Esophagus squamous epithelium (tissue), 5 donors: ENCODE measurements at places on chromosomes 7 and 10. TPM values are rescaled to one million over a fixed set of nuclear protein-coding genes. Genes with fewer than 3 reads are reported as not detected.

- no peak overlapping the region for H3K4me3 ChIP-seq
- no peaks in the 10 kb centered on the region for H3K36me3 ChIP-seq
Measured at GRCh38 chr7:15197042-15197977, 294.8 kb upstream of the DGKB start.

DNA sequence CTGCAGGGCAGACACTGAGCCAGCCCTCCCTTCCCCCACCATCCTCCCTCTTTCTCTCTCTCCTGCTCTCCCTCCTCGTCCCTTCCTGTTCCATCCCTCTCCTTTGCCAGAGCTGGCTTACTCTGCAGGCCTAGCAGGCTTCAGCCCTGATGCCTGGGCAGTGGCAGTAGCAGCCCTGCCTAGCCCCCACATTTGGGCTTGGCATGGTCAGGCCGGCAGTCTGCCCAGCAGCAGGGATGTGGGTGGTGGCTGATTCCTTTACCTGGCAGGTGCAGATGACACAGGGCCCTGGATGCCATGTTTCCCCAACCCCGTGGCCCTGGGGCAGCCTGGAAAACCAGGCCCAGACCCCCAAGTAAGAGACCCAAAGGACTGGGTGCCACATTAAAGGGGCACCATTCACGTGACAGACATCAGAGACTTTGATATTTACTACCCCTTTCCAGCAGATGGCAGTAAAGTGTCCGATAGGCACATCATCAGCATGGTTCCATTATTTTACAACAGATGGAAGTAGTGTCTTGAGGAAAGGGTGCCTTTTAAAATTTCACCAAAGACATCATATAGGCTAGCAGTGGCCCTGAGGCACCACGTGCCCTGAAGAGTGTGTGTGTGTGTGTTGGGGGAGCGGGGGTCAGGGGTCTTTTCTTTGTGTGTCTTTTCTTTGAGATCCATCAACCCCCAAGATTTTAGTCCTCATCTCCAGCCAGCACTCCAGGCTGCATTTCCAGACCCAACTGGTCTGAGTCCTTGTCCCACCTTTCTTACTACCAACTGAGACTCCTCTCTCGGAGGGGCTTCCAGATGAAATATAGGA, 5.9 kb downstream of the KCP start:
- peaks cover 29% of the 10 kb centered on the region for H3K4me1 ChIP-seq
- no peak for DNase-seq
- H3K27ac ChIP-seq: no peak overlapping the region
- H3K4me3 ChIP-seq: no peak overlapping the region
- no peaks in the 10 kb centered on the region for H3K27me3 ChIP-seq

DNA sequence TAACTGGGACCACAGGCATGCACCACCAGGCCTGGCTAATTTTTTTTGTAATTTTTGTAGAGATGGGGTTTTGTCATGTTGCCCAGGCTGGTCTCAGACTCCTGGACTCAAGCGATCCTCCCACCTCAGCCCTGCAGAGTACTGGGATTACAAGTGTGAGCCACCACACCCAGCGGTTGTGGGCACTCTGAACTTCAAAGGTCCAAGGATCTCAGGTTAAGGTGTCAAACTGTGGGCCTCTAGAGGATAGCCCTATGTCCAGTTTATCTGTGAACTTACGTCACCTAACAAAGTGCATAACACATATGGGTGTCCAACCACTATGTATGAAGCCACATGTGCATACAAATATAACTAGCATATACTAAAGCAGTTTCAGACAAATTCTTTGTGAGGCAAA, 3.2 kb upstream of the IL2RA start:
- H3K27ac ChIP-seq: no peak overlapping the region
- H3K27me3 ChIP-seq: no peaks in the 10 kb centered on the region
- no peak for DNase-seq

- H3K27ac ChIP-seq: no peak overlapping the region
- no peaks in the 10 kb centered on the region for H3K36me3 ChIP-seq
- no peak for DNase-seq
Measured at GRCh38 chr7:19939746-19940145, 166.3 kb upstream of the TMEM196 start.

NKX2-3 gene
- total RNA-seq: not detected

DNA sequence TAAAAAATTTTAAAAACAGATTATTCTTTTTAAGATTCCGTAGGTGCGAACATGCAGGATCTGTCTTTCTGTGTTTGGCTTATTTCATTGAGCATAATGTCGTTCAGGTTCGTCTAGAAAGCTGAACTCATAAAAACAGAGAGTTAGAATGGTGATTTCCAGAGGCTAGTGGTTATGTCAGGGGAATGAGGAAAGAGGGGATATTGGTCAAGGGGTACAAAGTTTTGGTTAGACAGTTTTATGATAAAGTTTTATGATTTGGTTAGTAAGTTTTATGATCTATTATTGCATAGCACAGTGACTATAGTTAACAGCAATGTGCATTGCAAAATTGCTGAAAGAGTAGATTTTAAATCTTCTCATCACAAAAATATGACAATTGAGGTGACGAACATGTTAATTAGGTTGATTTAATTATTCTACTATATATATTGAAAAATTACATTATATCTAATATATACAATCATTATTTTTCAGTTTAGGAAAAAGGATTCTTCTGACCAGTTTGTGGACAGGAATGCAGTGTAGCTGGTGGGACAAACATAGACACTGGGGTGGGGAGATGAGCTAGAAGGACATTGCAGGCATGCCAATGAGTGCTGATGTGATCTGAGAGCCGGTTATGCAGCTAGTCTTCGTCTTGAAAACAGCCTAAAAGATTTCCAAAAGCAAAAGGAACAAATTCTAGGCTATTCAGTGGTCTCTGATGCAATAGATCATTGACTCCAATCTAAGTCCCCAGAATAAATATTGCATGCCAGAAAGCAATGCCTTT, 31.3 kb upstream of the MALRD1 start:
- H3K4me3 ChIP-seq: no peak overlapping the region
- DNase-seq: no peak
- no peaks in the 10 kb centered on the region for H3K4me1 ChIP-seq
- no peaks in the 10 kb centered on the region for H3K27me3 ChIP-seq

JMJD1C gene
- 69.6 TPM for total RNA-seq

GRCh38 chr7:77474756-77475155, 58.6 kb upstream of the GSAP start:
- no peak overlapping the region for H3K4me3 ChIP-seq
- H3K27me3 ChIP-seq: no peaks in the 10 kb centered on the region
- no peak overlapping the region for H3K27ac ChIP-seq
- no peaks in the 10 kb centered on the region for H3K36me3 ChIP-seq
- no peak for DNase-seq

- H3K27me3 ChIP-seq: no peaks in the 10 kb centered on the region
- no peak overlapping the region for H3K4me3 ChIP-seq
- DNase-seq: no peak
- H3K36me3 ChIP-seq: no peaks in the 10 kb centered on the region
- H3K27ac ChIP-seq: no peak overlapping the region
Measured at GRCh38 chr7:134991469-134992339, 5.4 kb downstream of the AGBL3 start.
